ENCODE measurements at places on chromosomes 11 and 22.
A peak's percentile ranks its signal among the peaks of the same experiment; 100 is the strongest.

DNA sequence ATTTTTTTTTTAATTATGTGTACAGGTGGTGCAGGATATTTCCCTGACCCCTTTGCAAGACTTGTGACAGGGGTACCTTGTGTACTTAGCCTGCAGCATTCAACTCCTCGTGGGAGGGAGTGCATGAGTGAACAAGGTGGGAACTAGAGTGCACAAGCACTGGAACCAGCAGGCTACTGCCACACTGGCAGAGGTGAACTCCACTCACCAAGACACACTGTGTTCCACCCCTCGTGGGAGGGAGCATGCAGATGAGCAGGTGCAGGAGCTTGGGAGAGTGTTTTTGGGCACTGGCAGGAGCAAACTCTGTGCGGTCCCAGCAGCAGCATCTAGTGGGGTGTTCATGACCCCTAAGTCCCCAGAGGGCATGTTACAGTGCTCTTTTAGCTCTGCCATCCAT lies 282.7 kb upstream of the PLET1 start:
- DNase-seq, result no peak

DNA sequence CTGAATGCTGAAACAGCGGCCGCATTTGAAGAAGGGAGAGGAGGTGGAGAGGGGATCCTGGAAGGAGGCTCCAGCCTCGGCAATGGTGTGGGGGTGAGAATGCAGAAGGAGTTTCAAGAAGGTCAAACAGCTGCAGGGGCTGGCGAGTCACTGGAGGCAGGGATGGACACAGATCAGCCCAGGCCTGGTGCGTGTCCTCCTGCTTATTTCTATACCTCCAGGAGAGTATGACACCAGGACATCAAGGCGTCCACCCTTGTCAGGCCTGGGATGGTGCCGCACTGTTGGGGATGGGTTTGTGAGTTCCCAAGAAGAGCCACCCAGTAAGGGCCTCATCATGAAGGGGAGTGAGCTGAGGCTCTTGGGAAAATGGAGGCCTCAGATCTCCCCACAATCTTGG lies 23.1 kb downstream of the IGLL1 start:
- no peak for DNase-seq

- peak; percentile 82 for DNase-seq
Measured at GRCh38 chr11:66981976-66982578, 7.0 kb downstream of the C11orf86 start.

DNA sequence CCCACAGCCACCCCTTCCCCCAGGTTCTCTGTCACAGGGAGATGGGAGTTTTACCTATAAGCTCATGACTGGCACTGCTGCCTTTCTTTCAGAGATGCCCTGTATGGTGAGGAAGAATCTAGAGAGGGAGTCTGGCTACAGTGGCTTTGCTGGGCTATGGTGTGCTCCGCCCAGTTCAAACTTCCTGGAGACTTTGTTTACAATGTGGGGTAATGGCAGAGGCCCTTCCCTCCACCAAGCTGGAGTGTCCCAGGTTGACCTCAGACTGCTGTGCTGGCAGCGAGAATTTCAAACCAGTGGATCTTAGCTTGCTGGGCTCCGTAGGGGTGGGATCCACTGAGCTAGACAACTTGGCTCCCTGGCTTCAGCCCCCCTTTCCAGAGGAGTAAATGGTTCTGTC lies 143.5 kb downstream of the MSANTD4 start:
- DNase-seq, result no peak

DNA sequence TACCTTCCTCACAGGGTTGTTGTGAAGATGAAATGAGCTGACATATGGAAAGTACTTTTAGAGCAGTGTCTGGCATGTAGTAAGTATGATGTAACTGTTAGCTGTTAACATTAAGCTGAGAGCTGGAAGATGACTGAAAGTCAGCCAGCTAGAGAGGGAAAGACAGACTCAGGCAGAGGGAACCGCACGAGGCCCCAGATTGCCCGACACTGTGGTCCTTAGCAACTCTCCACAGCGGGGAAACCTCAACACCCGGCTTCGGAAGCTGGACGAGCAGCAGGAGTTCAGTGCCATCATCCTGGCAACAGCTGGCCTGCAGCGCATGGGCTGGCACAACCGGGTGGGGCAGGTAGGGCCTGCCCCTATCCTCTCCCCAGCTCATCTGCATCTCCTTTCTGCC lies 6.5 kb downstream of the HMBS start:
- DNase-seq, result no peak

DNA sequence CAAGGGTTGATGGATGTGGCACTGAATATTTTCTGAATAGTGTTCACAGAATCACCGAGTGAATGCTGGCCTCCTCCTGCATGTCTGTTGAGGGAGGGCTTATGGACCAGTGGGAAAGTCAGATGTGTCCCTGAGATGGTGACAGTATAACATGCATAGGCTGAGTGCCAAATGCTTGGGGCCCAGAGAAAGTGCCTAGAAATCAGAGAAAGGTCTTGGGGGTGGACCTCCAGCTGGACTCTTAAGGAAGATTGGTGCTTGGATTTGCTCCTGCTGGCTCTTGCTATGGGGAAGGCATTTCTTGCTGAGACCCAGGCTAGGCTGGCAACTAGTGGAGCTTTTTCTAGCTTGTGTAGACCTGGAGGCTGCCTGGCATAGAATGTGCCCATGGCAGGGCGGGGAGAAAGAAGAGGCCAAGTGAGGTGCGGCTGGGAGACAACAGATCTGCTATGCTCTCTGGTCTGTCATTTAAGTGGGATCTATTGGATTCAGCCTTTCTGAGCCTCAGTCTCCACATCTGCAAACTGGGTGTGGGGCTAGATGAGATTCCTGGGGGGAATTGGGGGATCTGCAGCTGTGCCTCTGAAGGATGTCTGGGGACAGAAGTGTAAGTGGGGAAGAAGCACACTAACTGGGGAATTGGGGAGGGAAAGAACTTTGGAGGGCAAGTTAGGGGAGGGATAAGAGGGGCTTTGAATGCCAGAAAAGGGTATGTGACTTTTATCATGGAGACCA lies 27.4 kb downstream of the ZNRF3 start:
- DNase-seq, result no peak

GRCh38 chr11:125164091-125164421 lies 495 bp upstream of the PKNOX2 start:
- DNase-seq, result no peak

DNA sequence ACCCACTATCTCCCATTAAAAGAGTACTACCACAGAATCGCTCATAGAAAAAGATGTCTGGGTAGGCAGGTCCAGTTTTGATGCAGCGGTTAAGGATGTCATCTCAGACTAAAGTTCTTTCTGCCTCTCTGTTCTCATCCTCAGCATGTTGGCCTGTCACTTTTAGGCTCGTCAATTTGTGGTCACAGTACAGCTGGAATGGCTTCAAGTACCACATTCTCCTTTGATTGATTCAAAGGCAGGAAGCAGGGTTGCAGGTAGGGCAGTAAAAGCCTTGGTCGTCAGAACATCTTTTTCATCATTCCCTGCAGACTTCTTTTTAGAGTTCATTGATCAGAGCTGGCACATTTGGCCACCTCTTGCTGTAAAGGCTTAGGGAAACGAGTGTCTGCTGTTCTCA lies 28.7 kb downstream of the SDHD start:
- no peak for DNase-seq

- no peak for DNase-seq
Measured at GRCh38 chr11:102655547-102655946, 30.4 kb upstream of the MMP20 start.

- peak; percentile 36 for DNase-seq
Measured at GRCh38 chr11:120324932-120325810, at the start of gene TLCD5. TLCD5 (plus strand) TSS chr11:120325299; CDS start chr11:120327442, 2,143 bp downstream.

DNA sequence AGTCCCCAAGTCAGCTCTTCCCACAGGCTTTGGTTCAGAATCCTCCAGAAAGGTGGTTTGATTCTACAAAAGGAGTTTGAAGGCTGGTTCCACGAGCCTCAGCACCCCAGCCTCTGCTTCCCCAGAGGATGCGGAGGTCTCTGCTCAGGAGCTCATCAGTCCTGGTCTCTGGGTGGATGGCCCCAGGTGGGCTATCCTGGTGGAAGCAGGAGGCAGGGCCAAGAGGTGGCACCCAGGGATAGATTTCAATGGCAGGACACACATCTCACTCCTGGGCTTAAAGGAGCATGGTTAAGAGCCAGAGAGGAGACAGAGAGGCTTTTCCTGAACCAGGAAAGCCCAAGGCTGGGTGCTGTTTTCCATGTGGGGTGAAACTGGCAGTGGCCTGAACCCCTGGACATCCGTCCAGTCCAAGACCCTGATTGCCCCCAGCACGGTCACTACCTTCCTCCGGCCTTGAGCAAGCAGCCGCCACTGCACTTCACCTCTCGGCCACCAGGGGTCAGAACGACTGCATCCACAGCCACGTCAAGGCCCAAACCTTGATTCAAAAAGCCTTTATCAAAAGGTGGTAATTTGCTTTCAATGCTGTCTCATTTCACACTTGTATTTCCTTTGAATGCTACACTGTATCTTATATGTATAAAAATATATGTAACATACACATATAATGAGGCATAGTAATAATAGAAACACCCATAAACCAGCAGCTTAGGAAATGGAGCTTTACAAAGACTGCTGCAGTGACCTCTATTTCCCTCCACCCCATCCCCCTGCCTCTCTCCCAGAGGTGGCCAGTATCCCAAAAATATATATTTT lies 19.3 kb upstream of the FXYD2 start:
- DNase-seq, result peak; percentile 15

- DNase-seq, result no peak
Measured at GRCh38 chr11:91406009-91406408, 818.6 kb upstream of the FAT3 start.

DNA sequence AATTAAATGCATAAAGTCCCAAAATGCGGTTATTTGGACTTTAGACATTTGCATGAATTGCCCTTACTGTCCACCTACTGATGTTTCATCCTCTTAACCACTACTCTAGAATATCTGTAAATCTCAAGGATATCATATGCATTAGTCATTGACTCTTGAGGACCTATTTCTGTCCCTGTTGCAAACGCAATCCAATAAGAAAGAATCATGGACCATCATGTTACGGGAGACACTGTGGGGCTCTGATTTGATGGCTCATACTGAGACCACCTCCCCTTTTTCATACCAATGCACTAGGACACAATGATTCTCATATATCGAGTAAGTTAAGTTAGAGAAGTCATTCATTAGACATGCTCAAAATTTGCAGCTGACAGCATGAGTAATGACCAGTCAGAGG lies 14.4 kb downstream of the POU2AF2 start:
- no peak for DNase-seq

- DNase-seq, result no peak
Measured at GRCh38 chr22:46361826-46362202, 26.3 kb downstream of the TRMU start.

GRCh38 chr11:70886676-70887541 lies 365.5 kb downstream of the SHANK2 start:
- DNase-seq, result peak; percentile 78

GRCh38 chr11:11468954-11469353 lies 115.9 kb upstream of the CSNK2A3 start:
- DNase-seq, result no peak

GRCh38 chr11:83007909-83008580 lies 63.7 kb downstream of the RAB30 start:
- peak; percentile 26 for DNase-seq

DNA sequence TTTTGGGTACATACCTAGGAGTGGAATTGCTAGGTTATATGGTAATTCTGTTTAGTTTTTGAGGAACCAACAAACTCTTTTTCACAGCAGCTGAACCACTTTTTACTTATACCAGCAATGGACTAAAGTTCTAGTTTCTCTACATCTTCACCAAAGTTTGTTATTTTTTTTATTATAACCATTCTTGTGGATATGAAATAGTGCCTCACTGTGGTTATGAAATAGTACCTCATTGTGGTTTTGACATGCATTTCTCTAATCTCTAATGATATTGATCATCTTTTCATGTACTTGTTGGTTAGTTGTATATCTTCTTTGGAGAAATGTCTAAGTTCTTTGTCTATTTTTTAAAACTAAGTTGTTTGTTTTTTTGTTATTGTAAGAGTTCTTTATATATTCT lies 27.2 kb downstream of the STIM1 start:
- no peak for DNase-seq

DNA sequence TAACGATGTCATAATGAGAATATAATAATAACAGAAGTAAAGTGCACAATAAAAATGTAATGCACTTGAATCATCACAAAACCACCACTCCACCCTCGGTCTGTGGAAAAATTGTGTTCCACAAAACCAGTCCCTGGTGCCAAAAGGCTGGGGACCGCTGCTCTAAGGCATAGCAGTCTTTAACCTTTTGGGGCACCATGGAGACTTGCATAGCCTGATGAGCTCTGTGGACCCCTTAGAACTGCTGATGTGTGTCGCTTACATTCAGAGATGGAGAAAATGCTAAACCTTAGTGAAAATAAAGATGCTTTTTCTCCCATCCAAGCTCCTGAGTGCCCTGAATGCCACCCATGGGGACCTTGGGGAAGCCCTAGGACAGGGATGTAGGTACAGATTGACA lies 87.6 kb upstream of the SEPTIN5 start:
- no peak for DNase-seq

DNA sequence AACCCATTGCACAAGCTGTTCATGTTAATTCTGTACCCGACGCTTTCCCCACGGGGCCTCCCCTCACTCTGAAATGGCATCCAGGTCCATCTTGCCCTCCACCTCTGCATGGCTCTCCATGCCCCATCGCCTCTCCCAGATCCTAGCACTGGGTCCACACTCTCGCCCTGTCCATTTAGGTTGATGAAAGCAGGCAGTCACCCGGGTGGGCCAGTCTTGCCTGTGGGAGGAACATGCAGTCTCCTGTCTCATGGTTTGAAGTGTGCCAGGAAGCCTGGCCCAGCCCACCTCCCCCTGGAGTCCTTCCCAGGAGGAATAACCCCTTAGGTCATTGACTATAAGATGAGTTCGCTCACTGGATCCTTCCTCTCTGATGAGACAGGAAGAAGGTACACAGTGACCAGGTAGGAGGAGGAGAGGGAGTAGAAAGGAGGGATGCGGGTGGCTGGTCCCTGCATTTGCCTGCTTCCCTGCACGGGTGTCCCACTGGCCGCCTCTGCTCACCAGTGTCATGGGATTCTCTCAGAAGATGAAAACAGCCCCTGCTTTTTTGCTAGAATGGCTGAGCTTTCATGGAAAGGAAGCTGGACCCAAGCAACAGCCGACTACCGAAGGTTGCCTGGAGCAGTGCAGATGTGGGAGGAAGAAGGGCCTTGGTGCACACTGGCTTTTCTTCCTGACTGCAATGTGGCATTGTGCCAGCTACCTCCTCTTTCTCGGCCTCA lies 6.8 kb downstream of the TMEM121B start:
- DNase-seq, result no peak

Data from NCI-H748 treated with DMSO at 0.1 percent for 48 hours (cell line).